Fibroblast of skin of right quadriceps (primary cell): ENCODE measurements at places on chromosomes 16 and 17.
A peak's percentile ranks its signal among the peaks of the same experiment; 100 is the strongest.

GRCh38 chr16:13553453-13553985 is 366.4 kb upstream of the ERCC4 start:
- no peak for DNase-seq

DNA sequence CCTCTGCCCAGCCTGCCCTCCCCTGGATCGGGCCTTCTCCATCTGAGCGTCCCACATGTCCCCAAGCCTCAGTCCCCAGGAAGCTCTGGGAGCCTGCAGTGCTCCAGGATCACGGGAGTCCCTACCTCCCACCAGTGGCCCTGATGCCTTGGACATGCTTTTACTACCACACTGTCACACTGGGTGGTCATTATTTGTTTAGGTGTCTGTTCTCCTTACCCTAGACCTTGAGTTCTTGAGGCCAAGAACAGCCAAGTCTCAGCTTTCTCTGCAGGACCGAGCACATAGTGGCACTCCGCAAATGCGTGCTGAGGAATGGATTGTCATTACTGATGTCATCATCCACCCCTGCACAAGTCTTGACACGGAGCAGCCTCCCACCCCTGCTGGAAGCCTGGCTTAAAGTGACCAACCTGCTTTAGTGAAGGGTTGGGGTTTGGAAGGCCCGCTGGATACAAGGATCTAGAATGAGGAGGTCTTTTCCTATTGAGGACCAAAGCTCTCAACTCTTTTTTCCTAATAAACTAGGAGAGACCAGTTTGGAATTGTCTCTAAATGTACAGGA is 132.9 kb upstream of the CRHR1 start:
- no peak for DNase-seq

- no peak for DNase-seq
Measured at GRCh38 chr17:80919331-80920311, 72.0 kb upstream of the CHMP6 start.

DNA sequence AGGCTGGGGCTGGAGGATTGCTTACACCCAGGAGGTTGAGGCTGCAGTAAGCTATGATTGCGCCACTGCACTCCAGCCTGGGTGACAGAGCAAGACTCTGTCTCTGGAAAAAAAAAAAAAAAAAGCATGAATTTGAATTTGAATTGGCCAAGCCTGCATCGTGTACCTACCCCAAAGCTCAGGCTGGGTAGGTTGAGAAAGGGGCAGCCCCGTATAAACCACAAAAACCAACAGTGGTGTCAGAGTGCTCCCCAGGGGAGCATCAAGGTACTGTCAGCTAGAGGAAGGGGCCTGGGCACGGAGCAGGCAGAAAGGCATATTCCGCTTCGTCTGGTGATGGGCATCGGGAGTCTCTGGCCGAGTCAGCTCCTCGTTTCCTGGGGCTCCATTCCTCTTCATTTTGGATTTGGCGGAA is 40.9 kb downstream of the RAP1GAP2 start:
- no peak for DNase-seq

- no peak for DNase-seq
Measured at GRCh38 chr16:69486272-69486671, 61.9 kb downstream of the CYB5B start.

DNA sequence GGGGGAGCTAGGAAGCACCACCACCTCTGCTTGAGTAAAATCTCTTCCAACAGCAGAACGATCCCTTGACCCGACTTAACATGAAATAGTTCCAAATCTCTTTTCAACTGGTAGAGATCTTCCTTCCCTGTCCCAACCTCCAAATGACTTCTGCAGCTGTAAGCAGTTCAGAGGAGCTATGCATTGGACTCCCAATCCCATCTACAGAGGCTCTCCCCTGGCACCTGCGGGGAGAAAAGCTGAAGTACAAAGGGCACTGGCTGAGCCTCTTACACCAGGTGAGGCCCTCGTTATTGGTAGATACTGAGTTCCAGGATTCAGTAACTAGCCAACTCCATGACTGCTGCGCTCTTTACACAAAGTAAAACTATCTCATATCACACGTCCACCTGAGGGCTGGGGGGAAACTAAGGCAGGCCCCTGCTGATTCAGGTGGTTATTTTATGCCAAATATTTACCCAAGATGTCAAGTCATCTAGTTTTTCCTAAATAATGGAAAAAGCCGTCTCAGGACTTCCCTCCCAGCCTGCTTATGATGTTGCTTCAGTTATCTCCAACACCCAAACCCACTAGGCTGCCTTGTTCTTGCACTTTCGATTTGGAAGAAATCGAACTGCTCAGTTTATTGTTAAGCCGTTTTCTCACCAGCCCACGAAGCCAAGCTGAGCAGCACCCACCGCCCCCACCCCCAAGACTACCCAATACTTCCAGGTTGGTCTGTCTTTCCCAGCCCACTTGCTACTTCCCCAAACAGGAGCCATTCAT is 3.2 kb downstream of the ACTG1 start:
- DNase-seq, result no peak

DNA sequence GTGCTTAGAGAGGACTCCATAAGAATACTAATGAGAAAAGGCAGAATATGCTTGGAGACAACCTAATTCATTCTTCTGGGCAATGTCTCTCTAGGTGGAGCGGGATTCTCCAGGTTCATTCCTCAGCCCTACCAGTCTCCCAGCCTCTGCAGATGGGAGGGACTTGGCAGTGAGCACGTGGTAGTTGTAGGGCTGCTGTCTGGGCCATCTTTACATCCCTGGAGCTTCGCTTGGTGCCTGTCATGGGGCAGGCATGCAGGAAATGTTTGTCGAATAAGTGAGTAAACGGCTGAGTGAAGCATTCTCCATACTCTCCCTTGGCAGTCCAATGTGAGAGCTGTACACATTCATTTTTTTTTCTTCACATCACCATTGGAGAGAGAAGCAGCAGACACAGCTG is 387.5 kb downstream of the UTP18 start:
- peak; percentile 10 for DNase-seq

GRCh38 chr17:71658996-71659395 is 461.8 kb upstream of the SOX9 start:
- DNase-seq, result no peak

DNA sequence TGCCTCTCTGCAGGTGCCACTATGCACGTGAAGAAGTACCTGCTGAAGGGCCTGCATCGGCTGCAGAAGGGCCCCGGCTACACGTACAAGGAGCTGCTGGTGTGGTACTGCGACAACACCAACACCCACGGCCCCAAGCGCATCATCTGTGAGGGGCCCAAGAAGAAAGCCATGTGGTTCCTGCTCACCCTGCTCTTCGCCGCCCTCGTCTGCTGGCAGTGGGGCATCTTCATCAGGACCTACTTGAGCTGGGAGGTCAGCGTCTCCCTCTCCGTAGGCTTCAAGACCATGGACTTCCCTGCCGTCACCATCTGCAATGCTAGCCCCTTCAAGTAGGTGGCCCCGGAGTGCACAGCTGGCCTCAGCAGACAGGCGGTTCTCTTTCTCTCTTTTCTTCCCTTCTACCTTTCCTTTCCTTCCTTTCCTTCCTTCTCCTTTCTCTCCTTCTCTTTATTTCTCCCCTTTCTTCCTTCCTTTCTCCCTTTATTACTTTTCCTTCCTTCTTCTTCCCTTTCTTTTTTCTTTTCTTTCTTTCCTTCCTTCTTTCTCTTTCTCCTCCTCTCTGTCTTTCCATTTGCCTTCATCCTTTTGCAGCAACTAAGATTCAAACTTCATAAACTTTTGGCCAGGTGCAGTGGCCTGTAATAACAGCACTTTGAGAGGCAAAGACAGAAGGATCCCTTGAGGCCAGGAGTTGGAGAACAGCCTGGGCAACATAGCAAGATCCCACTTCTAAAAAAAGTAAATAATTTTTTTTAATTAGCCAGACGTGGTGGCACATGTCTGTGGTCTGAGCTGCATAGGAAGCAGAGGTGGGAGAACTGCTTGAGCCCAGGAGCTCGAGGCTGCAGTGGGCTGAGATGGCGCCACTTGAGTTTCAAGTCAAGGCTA is 46.7 kb downstream of the SCNN1B start:
- DNase-seq, result no peak

DNA sequence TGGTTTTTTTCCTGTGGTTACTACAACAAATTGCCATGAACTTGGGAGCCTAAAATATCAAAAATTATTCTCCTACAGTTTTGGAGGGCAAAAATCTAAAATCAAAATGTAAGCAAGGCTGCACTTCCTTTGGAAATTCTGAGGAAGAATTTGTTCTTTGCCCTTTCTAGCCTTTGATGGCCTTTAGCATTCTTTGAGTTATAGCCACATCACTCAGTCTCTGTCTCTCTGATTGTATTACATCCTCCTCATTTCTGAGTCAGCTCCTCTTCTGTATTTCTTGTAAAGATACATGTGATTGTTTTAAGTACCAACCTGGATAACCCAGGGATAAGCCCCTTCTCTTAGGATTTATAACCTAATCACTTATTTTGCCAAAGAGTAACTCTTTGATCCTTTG is 282.0 kb downstream of the BCAS3 start:
- no peak for DNase-seq

DNA sequence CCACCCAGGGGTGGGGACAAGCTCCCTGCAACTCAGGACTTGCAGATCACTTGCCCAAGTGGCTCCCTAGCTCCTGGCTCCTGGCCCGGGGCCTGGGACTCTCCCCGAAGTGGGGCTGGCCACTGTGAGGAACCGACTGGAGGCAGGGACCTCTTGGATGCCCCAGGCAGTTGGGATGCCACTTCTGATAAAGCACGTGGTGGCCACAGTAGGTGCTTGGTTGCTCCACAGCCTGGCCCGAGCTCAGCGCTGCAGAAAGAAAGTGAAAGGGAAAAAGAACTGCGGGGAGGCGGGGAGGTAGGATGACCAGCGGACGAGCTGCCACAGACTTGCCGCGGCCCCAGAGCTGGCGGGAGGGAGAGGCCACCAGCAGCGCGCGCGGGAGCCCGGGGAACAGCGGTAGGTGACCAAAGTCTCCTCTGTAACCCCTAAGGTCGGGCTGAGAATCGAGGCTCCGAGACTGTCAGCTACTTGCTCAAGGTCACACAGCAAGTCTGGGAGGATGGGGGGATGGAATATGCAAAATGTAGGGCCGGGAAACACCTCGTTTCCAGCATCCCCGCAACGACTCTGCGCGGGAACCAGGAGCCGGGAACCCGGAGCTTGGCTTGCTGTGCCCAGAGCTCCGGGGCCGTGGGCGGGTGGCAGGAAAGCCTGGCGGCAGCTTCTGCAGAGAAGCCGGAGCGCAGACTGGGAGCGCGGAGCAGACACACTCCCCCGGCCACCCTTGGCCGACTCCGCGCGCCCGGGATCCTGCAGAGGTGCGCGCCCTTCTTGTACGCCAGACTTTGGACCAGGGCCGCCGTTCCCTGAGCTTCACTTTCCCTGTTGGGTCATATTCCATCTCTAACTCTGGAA is 1.9 kb downstream of the CIITA start:
- no peak for DNase-seq

GRCh38 chr17:59858167-59858816 is 34.5 kb downstream of the TUBD1 start:
- DNase-seq, result peak; percentile 67

DNA sequence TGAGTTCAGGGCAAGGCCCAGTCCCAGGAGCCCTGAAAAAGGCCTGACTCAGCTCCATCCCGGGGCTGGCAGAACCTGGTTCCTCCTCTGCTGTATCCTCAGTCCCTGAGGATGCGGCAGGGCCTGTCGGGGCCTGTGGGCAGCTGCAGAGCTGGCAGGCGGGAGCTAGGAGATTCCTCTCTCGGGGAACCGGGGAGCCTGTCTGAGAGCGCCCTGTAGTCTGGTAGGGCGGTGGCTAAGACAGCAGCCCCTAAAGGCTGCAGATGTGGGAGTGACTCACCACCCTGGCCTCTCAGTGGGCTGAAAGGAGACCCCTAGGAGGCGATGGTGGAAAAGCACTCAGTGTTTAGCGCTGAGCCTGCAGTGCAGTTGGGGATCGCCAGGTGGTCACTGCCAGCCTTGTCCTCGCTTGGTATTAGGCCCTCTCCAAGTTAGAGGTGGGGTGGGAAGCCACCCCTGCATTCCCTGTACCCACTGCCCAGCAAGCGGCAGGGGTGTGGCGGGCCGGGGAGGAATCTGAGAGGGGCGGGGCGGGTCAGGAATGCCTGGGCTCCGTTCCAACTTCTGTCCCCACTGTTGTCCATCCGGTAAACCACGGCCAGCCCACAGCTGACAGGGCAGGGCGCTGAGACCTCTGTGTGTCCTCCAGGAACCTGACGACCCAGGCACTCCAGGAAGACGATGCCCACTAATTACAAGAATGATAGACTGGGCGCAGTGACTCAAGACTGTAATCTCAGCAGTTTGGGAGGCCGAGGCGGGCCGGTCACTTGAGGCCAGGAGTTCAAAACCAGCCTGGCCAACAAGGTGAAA is 29.5 kb upstream of the CDH1 start:
- DNase-seq, result peak; percentile 30

DNA sequence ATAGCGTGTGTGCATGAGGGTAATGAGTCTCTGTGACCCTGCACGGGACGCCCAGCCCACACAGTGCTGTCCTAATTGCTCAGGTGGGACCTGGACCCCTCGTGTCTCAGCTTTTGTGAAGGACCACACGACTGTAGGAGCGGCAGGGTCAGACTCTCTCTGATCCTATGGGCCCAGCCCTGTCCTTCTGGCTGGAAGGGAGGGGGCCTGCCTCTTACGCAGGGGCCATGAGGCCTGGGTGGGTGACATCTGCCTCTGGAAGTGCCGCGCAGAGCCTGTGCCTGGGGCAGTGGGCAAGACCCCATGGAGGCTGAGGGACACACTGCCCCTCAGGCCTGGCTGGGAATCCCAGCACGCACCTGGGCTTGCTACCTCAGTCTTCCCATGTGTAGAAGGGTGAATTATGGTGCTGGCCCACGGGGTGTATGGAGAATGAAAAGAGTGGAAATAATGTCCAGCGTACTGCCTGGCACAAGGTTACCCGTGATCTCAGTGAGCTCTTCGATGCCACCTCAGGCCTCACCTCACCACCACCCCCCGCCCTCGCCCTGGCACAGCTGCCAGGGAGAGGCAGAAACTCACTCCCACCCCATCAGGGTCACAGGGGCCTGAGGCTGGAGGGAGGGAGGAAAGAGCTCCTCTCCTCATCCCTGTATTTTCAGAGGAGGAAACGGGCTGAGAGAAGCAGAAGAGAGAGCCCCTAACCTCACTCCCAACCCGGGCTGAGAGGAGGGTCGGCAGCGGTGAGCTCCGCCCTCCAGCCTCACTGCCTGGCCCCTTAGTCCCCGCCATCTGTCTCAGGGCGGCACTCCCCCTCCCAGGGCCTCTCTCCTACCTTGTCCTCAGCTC is 27.1 kb upstream of the DBNDD1 start:
- DNase-seq, result no peak

DNA sequence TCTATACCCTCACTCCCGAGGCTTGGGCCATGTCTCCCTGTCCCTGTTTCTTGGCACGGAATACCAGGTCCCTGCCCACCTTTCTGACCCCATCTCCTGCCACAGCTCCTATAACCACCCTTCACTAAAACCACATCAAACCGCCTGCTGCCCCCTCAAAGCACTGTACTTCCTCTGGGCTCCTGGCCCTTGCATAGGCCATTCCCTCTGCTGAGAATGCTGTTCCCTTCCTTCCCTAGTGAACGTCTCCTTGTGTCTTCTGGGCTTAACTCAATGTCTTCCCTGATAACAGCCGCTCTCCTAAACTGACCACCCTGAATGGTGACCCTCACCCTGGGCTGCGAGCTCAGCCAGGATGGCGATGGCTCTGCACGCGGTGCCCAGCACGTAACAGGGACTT is 10.7 kb downstream of the AANAT start:
- DNase-seq, result no peak

GRCh38 chr17:2227025-2227699 is 76.4 kb downstream of the SMG6 start:
- no peak for DNase-seq

GRCh38 chr16:3012828-3013420 is at the start of gene CLDN9:
Gene CLDN9, plus strand, starts transcription at chr16:3012923. Its CDS starts 440 bp downstream, at chr16:3013363.
- no peak for DNase-seq
